ENCODE measurements at places on chromosomes 4 and X.
A peak's percentile ranks its signal among the peaks of the same experiment; 100 is the strongest.

DNA sequence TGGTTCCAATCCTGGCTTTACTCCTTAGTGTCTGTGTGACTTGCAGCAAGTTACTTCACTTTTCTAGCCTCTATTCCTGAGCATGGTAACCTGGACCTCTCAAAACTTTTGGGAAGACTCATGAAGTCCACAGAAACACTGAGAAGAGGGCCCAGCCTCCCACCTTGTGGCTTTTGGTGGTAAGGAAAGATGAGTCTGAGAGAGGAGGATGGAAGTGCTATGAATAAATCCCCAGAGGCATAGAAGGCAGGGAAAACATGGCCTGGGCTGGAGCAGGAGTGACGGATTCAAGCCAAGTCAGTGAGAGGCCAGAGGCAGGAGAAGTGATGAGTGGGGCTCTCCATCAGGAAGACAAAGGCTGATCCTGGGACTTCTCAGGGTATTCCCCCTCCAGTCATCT is 10.9 kb upstream of the MAGEA4 start:
- DNase-seq, result peak; percentile 21

DNA sequence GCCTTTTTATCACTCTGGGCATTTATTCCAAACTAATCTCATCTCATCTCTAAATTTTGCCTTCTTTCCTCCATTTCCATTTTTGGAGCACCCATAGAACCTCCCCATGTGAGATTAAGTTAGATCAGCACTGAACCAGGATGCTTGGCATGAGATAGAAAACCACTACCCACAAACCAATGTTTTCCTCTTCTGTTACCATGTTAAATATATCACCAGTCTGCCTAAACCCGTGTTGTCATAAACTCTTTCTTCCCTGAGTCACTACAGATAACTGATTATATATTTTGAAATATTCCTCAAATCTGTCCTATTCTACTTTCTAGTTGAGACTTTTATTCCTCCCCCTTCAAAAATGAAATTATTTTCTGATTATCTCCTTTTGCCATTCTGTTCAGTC is 37.6 kb downstream of the GABRB1 start:
- no peak for DNase-seq

- DNase-seq, result no peak
Measured at GRCh38 chr4:114025176-114025777, 45.8 kb upstream of the ARSJ start.

GRCh38 chrX:9327747-9328145 is 137.1 kb upstream of the TBL1X start:
- DNase-seq, result peak; percentile 93

DNA sequence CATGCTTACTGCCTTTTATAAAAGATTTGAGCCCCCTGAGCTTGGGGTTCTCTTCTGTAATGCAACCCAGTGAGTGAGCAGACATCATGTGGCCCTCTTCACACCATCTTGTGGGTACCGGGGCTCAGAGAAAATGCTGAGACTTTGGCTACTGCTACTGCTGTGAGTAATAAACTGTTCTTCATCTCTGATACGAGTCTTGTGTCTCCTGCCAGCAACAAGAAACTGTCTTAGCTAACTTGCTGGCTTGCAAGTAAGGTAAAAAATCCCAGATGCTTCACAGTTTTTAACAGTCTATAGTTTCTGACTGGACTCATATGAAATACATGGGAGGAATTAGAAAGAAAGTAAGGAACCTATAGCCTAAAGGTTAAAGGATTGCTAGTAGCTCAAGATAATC is 148.3 kb downstream of the GPC3 start:
- DNase-seq, result no peak

DNA sequence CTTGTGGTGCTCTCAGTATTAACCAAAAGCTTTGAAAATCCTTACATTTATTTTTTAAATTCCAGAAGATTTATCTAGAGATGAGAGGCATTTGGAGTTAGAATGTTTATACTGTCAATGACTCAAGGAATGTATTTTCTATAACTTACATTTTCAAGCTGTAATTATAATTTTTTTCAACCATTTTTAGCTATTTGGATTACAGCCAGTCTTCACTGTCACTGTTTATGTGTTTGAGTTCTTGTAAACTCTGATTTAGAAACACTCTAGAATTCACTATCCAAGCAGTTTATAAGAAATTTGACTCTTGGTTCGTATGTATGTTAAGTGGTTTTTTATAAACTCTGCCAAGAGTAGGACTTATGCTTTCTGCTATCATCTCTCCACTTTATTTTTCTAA is 36.7 kb upstream of the GUCY1A1 start:
- peak; percentile 3 for DNase-seq

GRCh38 chrX:24306440-24306839 is 7.4 kb downstream of the SUPT20HL2 start:
- no peak for DNase-seq
